ENCODE measurements at places on chromosomes 11 and 22. TPM values are rescaled to one million over a fixed set of nuclear protein-coding genes. Genes with fewer than 3 reads are reported as not detected.

DNA sequence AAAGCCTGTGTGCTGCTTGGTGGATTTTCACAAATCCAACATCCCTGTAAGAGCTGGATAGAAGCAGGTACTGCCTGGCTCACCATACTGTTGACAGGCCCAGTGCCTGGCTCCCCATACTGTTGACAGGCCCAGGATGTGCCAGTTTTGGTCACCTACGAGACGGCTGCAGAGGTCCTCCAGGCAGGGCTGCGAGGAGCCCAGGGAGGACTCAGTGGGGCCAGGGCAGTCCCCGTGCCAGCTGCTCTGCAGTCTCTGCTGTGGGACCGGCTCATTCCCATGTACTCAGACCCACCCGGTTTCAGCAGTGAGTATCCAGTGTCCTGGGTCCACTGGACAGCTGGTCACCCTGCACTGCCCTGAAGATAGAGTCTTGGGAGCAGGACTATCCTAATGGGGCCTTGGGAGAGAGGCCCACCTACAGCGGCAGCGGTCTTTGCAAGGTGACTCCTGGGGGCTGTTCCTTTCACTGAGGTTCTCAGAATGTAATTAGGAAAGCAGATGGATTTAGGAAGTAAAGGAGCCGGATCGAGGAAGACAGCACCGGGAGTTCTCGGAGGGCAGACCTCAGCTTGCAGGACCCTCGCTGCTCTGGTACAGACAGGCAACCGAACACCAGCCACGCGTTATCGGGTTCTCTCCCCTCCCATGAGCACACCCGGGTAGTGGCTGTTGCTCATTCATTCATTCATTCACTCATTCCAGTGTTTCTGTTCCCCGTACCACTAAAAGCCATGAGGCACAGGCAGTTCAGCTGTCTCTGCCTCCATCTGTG lies 106.1 kb downstream of the CTTN start:
- DNase-seq = no peak

Gene AQP11
- 0.14 TPM for total RNA-seq

Gene CLDN5
- 8.9 TPM for total RNA-seq

- DNase-seq = peak; percentile 70
These were observed 21.0 kb upstream of the ADSL start for GRCh38 chr22:40325315-40325714.

- DNase-seq = no peak
These were observed 581.9 kb downstream of the BUD13 start for GRCh38 chr11:116190861-116191260.

DNA sequence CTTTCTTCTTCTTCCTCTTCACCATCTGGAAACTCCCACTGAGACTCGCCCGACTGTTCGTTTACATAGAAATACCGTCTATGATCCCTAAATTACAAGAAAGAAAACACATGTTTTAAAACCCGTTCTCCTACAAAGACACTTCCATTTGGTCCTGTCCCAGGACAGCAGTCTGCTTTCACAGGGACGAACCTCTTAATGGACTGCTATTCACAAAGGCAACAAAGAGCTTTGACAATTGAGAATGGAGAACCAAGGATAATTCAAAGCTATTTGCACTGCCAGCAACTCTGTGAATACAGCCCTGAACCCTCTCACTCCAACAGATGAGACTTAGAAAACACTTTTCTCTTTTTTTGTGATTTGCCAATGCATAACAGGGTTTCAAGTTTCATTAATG lies 16.3 kb upstream of the AGBL2 start:
- no peak for DNase-seq

DNA sequence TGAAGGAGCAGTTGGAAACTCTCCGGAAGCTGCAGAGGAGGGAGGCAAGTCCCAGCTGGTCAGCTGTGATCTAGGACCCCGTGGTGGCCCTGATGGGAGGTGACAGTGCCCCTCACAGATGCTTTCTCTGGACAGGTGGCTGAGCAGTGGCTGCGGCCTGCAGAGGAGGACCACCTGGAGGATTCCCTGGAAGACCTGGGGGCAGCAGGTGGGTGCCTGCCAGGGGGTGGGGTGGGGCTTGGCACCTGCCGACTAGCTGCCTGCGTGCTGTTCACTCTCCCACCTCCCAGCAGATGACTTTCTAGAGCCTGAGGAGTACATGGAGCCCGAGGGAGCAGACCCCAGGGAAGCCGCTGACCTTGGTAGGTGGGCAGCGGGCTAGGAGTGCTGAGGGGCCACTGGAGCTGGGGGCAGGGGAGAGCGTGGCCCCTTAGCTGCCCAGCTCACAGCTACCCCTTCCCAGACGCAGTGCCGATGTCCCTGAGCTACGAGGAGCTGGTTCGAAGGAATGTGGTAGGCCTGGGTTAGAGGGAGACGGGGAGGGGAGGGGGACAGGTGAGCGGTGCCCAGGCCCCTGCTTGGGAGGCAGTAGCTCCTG lies 3.1 kb downstream of the SCO2 start:
- no peak for DNase-seq

Gene OR51I1
- total RNA-seq = not detected

Gene HOATZ
- 0.19 TPM for total RNA-seq

DNA sequence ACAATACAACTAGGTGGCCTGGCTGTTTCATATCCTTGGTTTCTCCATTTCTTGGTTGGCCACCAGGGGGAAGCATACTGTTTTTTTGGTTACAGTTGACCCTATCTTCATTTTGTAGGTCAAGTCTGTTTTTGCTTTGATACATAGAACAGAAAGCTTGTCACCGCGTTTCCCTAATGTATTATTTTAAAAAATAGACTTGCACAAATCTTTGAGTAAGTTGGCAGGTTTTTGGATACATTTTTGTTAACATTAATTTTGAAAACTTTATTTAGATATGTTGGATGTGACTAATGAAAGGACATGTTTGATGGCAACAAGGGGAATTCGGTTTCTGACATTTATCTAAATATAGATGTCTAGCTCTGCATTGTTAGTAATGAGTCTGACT lies 3.0 kb downstream of the NCR3LG1 start:
- peak; percentile 64 for DNase-seq

DNA sequence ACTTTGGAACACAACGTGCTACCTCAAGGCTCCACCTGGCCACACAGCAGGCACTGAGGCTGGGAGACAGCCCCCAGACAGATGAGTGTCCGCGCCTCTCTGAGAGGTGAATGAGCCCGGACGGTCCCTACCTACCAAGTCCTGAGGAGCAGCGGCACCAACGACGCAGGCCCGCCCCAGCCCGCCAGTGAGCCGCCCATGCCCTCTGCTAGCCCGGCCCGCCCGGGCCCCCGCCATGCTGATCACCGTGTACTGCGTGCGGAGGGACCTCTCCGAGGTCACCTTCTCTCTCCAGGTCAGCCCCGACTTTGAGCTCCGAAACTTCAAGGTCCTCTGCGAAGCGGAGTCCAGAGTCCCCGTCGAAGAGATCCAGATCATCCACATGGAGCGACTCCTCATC lies at the start of gene DDI1:
DDI1 (plus strand) TSS at position 53 of the 400 bp plus-strand sequence; CDS start at position 236, 183 bp downstream.
- no peak for DNase-seq

Gene OR52I2
- total RNA-seq = 0.09 TPM

GRCh38 chr22:24594569-24595120 lies 1.8 kb upstream of the LRRC75B start:
- no peak for DNase-seq

Gene APOL3
- total RNA-seq = 35.1 TPM

GRCh38 chr22:31857247-31857646 lies 87.1 kb upstream of the YWHAH start:
- peak; percentile 10 for DNase-seq

Gene APOC3
- total RNA-seq = 1.1 TPM

GRCh38 chr11:75170516-75171201 lies 19.8 kb downstream of the SLCO2B1 start:
- no peak for DNase-seq

DNA sequence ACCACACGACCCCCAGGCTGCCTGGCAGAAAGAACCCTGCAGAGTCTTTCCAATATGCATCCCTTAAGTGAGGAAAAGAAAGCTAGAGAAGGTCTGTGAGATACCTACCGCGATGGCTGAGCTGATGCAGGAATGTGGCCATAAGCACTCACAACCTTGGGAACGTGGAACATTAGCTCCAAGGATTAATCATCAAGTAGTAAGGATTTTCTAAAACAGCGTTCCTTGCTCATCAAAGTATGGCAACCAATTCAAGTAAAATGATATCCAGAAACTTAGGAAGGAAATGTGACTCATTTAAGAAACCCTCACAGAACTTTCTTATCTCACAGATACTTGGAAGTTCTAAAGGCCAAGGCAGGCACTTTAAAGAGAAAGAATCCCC lies 12.8 kb downstream of the PACSIN2 start:
- no peak for DNase-seq

DNA sequence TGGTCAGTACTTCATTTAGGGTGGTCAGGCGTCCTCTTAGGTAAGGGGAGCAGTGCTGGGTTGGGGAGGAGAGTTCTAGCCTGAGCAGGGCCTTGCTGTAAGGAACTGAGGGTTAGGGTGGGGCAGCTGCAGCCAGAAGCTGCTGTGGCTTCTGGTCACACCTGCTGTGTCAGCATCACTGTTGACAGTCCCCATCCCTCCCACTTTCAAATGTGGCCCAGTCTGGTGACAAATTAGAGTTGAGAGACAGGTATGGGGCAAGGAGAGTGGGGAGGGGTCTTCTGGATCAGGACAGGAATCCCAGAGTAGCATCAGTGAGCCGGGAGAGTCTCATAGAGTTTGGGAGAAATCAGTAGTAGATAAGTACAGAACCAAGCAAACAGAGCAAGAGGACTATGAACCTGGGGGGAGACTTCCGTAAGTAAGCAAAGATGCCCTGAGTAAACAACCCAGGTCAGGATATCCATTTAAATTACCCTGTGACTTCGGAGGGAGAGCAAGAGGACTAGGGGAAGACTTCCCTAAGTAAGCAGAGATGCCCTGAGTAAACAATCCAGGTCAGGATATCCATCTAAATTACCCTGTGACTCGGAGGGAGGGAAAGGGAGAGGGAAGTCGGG lies 53.7 kb downstream of the PPP6R2 start:
- no peak for DNase-seq

Gene OR52E8
- total RNA-seq = not detected

GRCh38 chr11:95512682-95513081 lies 276.9 kb downstream of the FAM76B start:
- no peak for DNase-seq

DNA sequence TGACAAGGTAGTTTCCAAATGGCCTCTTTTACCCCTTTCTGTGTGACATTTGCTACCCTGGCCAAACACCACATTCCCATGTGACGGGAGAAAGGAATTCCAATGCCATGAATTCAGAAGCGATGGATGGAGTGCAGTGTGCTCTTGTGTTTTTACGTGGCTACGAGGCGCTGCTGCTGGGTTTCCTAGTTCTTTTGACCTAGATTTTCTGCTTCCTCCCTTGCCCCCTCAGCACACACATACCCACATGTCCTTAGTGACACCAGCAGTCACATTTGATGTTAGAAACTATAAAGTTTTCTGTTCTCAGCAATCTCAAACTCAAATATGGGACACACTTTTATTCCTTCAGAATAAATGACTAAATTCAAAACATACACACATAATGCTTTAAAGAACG lies 7.8 kb upstream of the TMA7B start:
- DNase-seq = peak; percentile 87

DNA sequence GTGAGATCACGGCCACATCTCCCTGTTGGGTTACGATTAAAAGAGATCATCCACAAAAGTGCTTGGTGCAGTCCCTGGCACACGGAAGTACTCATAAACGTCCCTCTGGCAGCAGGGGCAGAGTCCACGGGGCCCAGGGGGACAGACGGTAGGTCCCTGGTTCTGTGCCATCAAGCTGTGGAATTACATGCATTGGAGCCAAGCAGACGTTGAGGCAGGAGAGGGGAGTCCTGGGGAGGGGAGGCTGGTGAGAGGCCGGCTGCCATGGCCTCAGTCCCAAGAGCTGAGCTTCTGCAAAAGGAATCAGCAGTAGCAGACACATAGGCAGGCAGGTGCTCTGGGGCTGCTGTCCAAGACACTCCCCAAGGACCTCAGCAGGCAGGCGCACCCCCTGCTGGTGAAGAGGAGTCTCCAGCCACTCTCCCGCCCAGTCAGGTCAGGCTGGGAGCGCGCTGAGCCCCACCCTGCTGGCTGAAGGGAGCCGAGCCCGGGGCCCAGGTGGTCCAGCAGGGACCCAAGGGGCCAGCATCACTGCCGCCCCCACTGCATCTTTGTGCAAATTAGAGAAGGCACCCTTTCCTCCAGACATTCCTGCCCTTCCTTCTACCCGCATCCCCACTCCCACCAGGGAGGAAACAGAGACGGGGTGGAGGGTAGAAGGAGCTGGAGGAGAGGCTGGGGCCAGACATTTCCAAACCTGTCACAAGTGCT lies 7.6 kb upstream of the KCTD17 start:
- no peak for DNase-seq

Data from thymus (tissue), 14 donors.